ENCODE measurements at places on chromosomes 5 and 9.

GRCh38 chr5:157900644-157901043, 41.7 kb upstream of the CLINT1 start:
- no peaks in the 10 kb centered on the region for H3K27me3 ChIP-seq
- H3K27ac ChIP-seq, result no peak overlapping the region
- peaks cover 14% of the 10 kb centered on the region for H3K4me1 ChIP-seq

- no peaks in the 10 kb centered on the region for H3K36me3 ChIP-seq
- no peaks in the 10 kb centered on the region for H3K27me3 ChIP-seq
- no peak for DNase-seq
Measured at GRCh38 chr5:127038550-127038949, 8.2 kb upstream of the MARCHF3 start.

DNA sequence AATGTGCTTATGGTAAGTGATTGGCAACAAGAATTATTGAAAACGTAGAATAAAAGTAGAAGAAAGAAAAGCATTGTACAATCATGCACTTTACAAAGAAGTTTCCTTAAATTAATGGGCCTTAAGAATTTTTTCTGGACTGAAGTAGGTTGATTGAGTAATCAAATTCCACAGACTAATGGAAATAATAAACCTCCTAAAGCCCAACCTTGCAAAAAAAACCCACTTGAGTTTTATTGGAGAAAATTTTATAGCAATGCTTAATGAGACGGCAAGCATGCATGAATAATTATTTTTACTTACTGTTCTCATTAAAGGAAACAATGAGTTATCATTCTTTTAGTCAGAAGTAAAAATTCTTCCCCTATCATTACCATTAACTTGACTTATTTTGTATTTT, 676.1 kb upstream of the C9orf72 start:
- H3K27me3 ChIP-seq, result no peaks in the 10 kb centered on the region
- H3K4me1 ChIP-seq, result no peaks in the 10 kb centered on the region
- H3K4me3 ChIP-seq, result no peak overlapping the region
- no peak overlapping the region for H3K27ac ChIP-seq
- no peak for DNase-seq

GRCh38 chr5:15070907-15071306, 199.3 kb upstream of the ANKH start:
- no peaks in the 10 kb centered on the region for H3K36me3 ChIP-seq
- no peak for DNase-seq
- H3K4me1 ChIP-seq, result no peaks in the 10 kb centered on the region

GRCh38 chr5:134127376-134127861, 12.9 kb downstream of the TCF7 start:
- H3K27ac ChIP-seq, result no peak overlapping the region
- H3K36me3 ChIP-seq, result no peaks in the 10 kb centered on the region
- DNase-seq, result no peak

DNA sequence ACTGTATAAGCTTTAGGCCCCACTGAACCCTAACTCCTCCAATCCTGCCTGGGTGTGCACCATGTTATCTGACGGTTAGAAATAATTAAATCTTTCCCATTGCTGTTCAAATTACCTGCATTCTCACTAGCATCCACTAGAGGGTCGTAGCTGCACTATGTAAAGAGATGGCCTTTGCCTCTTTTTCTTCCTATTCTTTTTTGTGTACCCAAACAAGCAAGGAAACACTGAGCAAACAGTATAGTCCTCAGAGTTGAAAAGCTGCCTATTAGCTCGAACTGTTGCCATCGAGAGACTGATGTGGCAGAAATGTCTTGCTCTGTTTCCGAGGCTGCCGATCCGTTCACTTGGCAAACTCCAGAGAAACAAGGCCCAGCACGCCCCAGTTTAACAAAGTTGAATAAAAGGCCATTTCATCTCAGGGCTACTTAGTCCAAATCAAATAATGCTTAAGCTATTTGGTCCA, 163.8 kb upstream of the TRPM3 start:
- H3K27me3 ChIP-seq, result no peaks in the 10 kb centered on the region
- H3K4me1 ChIP-seq, result peaks cover 5% of the 10 kb centered on the region
- no peak for DNase-seq
- H3K4me3 ChIP-seq, result no peak overlapping the region
- no peaks in the 10 kb centered on the region for H3K36me3 ChIP-seq

DNA sequence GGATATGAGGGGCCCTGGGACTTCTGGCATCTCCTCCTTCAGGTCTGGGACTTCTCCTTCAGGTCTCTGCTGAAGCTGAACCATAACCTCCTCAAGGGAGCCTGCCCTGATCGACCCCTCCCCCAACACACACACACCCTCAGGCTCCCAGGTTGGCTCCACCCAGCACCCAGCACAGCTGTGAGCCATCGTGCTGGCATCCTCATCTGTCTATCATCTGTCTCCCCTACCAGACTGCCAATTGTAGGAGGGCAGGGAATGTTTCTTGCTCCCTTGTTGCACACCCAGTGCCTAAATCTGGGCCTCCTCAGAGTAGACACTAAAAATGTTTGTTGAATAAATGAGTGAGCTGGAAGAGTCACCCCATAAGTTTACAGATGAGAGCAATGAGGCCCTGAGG, 71.4 kb downstream of the LRSAM1 start:
- peak overlapping the region; percentile 56 for H3K27ac ChIP-seq
- no peaks in the 10 kb centered on the region for H3K27me3 ChIP-seq
- H3K4me1 ChIP-seq, result peaks cover 29% of the 10 kb centered on the region
- H3K4me3 ChIP-seq, result no peak overlapping the region

- H3K4me3 ChIP-seq, result no peak overlapping the region
- no peak overlapping the region for H3K27ac ChIP-seq
- no peaks in the 10 kb centered on the region for H3K4me1 ChIP-seq
- no peak for DNase-seq
Measured at GRCh38 chr9:104386013-104386412, 118.0 kb upstream of the OR13F1 start.

DNA sequence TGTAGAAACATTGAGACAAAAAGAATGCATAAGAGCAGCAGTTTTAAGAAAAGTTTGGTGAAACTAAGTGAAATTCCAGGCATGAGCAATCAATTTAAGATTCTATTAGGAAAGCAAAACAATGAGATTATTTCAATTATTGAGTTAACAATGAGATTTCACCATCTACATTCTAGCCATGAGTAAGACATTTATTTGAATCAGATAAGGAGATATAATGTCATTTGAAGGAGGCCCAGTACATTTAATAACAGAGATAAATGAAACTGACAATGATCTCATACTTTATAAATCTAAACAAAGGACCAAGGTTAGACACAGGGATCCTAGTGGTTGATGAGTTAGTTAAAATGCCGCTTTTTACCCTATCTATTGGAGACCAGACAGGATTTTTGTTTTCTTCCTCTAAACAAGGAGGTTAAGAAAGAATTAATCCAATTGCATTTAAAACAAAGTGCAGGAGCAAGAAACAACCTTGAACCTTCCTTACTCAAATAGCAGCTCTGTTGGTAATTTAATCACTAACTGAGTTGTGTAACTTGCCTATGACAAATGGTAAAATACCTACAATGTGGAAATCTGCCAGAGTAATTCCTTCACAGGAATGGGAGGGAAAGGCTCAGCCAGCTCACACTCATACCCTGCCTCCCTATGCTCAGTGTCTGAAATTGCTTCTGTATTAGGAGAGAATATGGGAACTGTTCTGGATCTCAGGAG, 103.5 kb upstream of the NR3C1 start:
- H3K4me3 ChIP-seq, result no peak overlapping the region
- H3K27me3 ChIP-seq, result no peaks in the 10 kb centered on the region
- peaks cover 30% of the 10 kb centered on the region for H3K4me1 ChIP-seq
- peak overlapping the region; percentile 50 for H3K27ac ChIP-seq

- no peak overlapping the region for H3K4me3 ChIP-seq
- no peak for DNase-seq
- H3K27ac ChIP-seq, result no peak overlapping the region
- no peaks in the 10 kb centered on the region for H3K36me3 ChIP-seq
- H3K4me1 ChIP-seq, result peaks cover 5% of the 10 kb centered on the region
- H3K27me3 ChIP-seq, result no peaks in the 10 kb centered on the region
Measured at GRCh38 chr5:133285583-133286021, 233.8 kb downstream of the HSPA4 start.

DNA sequence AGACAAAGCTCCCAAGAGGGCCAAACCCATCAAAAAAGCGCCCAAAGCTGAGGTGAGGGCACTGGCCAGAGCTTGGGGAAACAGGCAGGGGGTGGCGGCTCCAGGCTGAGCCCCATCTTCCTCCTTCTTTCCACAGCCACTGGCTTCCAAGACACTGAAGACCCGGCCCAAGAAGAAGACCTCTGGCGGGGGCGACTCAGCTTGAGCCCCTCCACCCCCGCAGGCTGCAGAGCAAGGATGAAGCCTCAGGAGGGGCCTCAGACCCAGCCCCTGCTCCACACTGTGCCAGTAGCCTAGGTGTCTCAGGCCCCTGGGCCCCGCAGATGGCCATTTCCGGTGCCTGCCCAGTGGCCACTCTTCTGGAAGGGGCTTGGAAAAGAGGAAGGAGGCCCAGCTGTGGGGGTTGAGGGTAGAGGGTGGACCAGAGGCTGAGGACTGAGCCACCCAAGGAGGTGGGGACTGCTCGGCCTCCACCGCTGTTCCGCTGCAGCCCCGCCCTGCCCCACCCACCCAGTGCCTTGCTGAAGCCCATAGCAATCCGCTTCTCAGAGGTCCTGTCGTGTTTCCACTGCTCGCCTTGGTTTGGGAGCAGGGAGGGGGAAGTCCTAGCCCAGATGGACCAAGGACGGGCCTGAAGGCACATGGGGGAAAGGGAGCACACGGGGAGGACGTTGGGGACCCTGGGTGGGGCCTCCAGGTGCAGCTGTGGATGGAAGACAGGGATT, 6.9 kb downstream of the REEP2 start:
- no peaks in the 10 kb centered on the region for H3K36me3 ChIP-seq
- no peak overlapping the region for H3K4me3 ChIP-seq

- no peaks in the 10 kb centered on the region for H3K36me3 ChIP-seq
- H3K4me3 ChIP-seq, result no peak overlapping the region
- no peak overlapping the region for H3K27ac ChIP-seq
- DNase-seq, result no peak
- H3K4me1 ChIP-seq, result peaks cover 8% of the 10 kb centered on the region
Measured at GRCh38 chr9:107213561-107214028, 69.5 kb upstream of the RAD23B start.

DNA sequence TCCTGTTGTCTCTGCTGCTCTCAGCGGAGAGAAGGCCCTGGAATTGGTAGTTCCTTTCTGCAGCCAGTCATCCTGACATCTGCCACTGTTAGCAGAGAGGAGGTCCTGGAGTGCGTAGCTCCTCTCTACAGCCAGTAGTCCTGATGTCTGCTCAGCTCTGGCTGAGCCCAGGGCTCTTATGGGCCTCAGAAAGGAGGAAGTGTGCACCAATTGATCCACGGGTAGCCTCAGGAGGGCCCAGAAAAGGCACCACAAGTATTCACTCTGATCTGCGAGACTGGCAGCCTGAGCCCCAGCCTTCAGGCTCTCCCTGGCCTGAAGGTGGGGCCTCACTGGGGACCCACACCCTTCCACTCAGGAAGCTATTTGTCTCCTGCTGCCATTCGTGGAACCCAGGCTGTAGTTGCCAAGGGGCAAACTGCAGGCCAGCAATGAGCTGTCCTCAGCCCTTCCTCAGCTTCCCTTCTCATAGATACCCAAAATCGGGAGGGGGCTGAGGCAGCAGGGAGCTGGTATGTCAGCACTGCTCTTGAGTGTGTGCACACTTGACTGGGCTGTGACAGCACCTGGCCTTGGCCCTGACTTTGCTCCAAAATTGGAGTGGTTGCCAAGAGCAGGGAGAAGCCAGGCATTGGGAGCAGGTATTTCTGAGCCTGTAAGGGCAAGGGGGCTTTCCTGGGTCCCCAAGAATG, 1049.5 kb upstream of the ACO1 start:
- peak overlapping the region; percentile 48 for H3K27ac ChIP-seq
- no peaks in the 10 kb centered on the region for H3K27me3 ChIP-seq
- no peaks in the 10 kb centered on the region for H3K36me3 ChIP-seq
- H3K4me1 ChIP-seq, result no peaks in the 10 kb centered on the region
- H3K4me3 ChIP-seq, result no peak overlapping the region

DNA sequence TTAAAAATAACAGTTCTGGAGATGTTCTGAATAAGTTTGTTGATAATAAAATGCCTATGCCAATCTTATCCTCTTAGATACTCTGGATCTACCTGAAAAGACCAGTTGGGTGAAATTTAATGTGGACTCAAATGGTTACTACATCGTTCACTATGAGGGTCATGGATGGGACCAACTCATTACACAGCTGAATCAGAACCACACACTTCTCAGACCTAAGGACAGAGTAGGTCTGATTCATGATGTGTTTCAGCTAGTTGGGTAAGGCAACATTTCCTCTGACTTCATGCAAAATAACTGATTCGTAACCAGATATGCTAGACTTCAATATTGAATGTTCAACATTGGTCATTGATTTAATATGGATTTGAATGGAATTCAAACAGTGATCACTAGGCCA, 27.0 kb downstream of the ERAP2 start:
- no peaks in the 10 kb centered on the region for H3K4me1 ChIP-seq
- H3K27ac ChIP-seq, result no peak overlapping the region
- H3K27me3 ChIP-seq, result no peaks in the 10 kb centered on the region
- H3K4me3 ChIP-seq, result no peak overlapping the region
- peaks cover 87% of the 10 kb centered on the region for H3K36me3 ChIP-seq

- DNase-seq, result no peak
- no peaks in the 10 kb centered on the region for H3K27me3 ChIP-seq
- H3K4me3 ChIP-seq, result no peak overlapping the region
- H3K4me1 ChIP-seq, result no peaks in the 10 kb centered on the region
Measured at GRCh38 chr5:120545951-120546350, 81.9 kb downstream of the PRR16 start.

DNA sequence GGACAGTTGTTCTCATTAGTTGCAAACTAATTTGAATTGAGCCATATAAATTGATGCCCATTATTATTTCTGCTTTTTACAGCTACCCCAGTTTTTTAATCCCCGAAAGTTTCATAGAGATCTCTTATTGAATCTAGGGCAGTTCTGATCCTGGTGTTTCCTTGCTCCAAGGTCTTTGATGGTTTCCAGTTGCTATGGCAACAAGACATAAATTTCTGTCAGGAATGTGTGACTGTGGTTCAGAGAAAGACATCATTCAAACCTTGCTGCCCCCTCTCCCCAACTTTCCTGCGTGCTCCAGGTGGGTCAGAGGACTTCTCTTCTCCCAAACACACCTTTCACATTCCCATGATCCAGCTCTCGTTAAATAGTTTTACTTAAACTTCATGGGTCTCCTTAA, 63.4 kb downstream of the TAF11L14 start:
- H3K4me3 ChIP-seq, result no peak overlapping the region
- no peak overlapping the region for H3K27ac ChIP-seq
- no peaks in the 10 kb centered on the region for H3K4me1 ChIP-seq
- H3K36me3 ChIP-seq, result no peaks in the 10 kb centered on the region
- DNase-seq, result no peak

DNA sequence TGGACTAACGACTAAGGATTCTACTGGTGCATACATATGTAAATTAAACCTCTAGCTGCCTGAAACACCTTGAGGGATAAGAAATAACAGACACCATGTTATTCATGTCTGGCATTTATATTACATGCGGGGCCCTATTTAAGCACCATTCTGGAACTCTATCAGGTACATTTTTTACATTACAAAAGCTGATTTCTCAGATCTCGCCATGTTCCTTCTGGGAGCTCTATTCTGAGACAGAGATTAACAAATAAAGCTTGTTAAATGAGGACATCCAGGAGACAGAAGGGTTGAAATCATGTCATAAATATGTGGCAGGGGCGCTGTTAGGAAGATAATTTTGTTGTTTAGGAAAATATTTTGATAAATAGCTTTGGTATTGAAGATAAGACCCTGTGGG, 93.4 kb upstream of the SLIT3 start:
- no peaks in the 10 kb centered on the region for H3K36me3 ChIP-seq
- H3K27me3 ChIP-seq, result no peaks in the 10 kb centered on the region
- H3K4me3 ChIP-seq, result no peak overlapping the region
- no peak overlapping the region for H3K27ac ChIP-seq
- no peak for DNase-seq
- no peaks in the 10 kb centered on the region for H3K4me1 ChIP-seq

All from esophagus squamous epithelium (tissue), 5 donors.